Lung (tissue), 17 donors: ENCODE measurements at places on chromosomes 6 and 20. TPM values are rescaled to one million over a fixed set of nuclear protein-coding genes. Genes with fewer than 3 reads are reported as not detected.

Gene GSTA1
- 23.5 TPM for total RNA-seq

- DNase-seq = no peak
Observed at GRCh38 chr6:116426551-116426950, 34.6 kb upstream of the CALHM6 start.

GRCh38 chr20:51616060-51616459 is 73.5 kb upstream of the NFATC2 start:
- no peak for DNase-seq

DNA sequence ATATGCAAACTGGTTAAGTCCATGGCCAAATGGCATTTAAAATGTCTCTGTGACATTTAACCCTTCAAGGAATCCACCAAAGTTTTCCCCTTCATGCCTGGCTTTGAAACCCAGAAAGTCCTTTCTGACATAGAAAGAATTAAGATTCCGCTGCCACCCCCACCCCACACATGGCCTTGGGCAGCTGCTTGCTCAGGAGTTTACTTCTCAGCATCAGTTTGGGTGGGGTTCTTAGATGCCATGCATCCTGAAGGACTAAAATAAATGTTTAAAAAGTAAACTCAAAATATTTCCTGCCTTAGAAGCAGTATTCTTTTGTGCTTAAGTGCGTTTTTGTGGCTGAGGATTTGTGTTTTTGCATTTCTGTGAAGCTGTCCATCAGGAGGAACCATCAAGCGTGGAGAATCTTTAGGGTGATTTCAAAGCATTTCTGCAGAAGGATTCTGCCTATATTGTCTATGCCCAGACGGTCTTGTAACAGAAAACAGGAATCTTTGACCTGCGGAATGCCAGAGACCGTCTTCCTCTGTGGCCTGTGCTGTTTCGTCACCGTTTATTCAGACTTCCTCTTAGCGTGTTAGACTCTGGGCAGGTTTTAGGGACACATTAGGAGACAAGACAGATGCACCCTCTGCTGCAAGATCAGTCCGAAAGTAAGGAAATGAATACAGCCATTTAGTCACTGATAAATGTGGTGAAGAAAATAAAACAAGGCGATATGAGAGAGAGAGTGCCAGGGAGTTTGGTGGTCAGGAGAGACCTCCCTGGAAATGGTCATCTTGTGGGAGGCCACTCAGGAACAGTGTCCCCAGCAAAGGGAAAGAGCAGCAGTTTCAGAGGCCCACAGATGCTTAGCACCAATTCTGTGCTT is 6.2 kb downstream of the DUSP22 start:
- peak; percentile 35 for DNase-seq

- DNase-seq = no peak
Observed at GRCh38 chr6:105380634-105381033, 22.2 kb downstream of the PREP start.
